ENCODE measurements at places on chromosomes 4 and X.

DNA sequence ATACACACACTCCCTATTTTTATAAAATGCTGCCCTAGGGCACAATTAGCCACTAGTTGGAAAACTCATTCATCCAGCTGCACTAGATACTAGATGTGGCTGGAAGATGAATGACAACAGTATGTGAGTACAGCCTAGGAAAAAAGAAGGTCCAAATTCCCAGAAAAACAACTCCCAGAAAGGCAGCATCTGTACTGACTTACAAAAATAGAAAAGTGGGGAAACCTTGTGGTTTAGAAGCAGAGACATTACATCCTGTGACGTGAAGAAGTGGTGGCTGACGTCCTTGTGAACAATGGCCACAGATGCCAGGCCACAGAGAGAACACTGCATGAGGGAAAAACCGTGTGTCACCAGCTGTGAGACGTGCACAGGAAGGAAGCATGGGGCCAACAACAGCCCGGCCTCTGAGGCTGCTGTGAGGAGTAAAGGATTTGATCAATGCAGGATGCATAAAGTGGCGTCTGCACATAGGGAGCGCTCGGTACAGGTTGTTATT is 81.2 kb downstream of the SPRY1 start:
- peak; percentile 17 for DNase-seq

DNA sequence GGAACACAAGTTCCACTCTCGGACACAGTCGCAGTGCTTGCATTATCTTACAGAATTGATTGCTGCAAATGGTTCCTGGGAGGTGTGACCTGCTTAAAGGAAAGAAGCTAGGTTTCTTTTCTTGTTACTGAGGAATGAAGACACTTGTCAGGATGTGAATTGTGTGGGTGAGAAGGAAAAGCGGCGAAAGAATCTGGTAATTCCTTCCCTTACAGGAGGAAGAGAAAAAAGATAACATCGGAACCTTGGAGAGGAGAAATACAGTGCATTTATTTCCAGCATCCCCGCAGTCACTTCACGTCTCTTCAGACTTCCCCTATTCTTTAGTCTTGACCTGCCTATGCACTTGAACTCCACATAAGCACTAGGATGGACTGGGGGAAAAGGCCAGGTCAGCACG is 389 bp upstream of the CCSER1 start:
- DNase-seq, result no peak

DNA sequence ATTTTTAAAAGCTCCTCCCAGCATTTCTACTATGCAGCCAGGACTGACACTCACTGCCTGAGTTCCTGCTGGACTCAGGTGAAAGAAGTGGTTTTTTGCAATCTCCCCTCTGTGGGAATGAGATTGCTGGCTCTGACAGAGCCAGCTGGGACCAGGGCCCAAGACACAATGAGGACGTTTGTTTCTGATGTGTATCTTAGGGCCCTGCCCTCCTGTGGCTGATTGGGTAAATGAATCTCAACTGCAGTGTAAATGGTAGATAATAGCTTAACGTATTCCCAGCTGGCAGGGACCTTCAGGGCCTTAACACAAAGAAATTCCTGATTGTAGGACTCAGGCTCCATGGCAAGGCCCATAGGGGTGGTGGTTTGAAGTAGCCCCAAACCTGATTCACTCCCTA is 85.8 kb upstream of the PRPS1 start:
- no peak for DNase-seq

- DNase-seq, result no peak
Measured at GRCh38 chr4:173827707-173828106, 297.7 kb upstream of the HAND2 start.

GRCh38 chr4:89307178-89307445 is 488 bp downstream of the GPRIN3 start:
- no peak for DNase-seq

DNA sequence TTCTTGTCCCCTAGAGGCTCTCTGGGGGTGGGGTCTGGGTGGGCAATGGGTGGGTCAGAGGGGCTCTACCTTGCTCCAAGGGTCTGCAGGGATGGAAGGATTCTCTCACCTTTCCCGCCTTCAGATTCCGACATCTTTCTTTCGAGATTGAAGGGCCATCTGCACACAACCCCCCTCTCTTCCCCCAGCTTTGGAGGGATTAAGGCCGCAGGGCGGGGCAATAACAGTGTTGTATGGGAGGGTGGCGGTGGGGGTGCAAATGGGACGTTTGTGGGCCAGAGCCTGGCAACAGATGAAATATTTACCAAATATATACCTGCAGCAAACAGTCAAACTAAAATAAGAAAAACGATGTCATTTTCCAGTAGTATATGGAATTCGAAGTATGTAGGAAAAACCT is at the start of gene CACNA1F:
TSS of gene CACNA1F (minus strand) at position 165 of the 400 bp plus-strand sequence. CDS start at position 134, 31 bp downstream.
- DNase-seq, result no peak

DNA sequence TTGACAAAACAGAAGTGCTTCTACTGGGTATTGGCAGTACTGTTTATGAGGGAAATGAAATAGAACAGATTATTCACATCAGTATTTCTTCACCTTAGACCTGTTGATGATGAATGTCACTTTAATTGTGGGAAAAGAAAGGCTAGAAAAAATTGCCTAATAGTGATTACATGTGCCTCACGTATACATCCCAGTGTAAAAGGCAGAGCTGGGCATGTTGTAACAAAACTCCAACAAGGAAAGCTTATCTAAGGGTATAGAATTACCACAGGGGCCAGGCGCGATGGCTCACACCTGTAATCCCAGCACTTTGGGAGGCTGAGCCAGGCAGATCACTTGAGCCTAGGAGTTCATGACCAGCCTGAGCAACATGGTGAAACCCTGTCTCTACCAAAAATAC is 4.2 kb downstream of the PGM2 start:
- no peak for DNase-seq

- DNase-seq, result peak; percentile 29
Measured at GRCh38 chr4:121484633-121485032, 103.8 kb upstream of the QRFPR start.

DNA sequence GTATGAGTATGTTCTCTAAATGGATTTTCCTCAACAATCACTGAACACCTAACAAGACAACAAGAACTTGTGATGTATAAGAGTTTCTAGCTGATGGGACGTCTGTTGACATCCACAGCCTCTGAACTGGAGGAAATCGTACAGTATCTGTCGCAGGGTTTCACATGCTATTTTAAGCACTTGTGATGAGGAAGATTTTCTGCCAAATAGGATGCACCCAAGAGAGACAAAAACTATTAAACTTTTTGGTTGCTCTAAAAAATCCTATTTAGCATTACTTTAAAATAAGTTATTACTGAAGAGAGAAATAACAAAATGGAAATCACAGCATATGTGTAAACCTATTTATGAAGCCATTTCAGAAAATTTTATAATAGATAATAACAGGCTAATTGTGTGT is 356.1 kb upstream of the SLC7A11 start:
- no peak for DNase-seq

- DNase-seq, result no peak
Measured at GRCh38 chr4:99876946-99877345, 17.3 kb downstream of the LAMTOR3 start.

GRCh38 chr4:13985837-13986236 is 358.3 kb upstream of the BOD1L1 start:
- DNase-seq, result no peak
